ENCODE measurements at places on chromosomes 1 and 21. TPM values are rescaled to one million over a fixed set of nuclear protein-coding genes. Genes with fewer than 3 reads are reported as not detected.

DNA sequence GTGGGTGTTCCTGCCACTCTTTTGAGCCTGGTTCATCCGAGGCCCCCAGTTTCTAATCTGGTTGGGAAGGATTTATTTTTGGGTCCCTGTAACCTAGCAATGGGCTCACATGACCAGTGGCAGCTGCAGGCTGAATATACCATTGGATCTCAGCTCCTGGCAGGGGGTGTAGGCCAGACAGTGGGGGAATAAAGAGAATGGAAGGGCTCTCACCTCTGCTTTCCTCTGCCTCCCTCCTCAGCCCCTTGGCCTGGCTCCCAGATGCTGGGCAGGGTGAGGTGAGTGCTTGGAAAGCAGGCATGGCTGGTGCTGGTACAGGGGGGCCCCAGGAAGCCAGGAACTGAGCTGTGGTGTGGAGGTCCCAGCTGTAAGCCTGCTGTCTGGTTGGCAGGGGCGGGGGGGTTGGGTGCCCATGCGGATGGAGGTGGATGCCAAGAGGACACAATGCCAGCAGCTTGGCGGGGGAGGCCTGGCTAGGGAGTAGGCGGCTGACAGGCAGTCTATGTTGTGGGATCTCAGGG, 3.6 kb upstream of the GPR61 start:
- DNase-seq, result no peak
- no peak overlapping the region for H3K4me3 ChIP-seq
- no peak overlapping the region for H3K27ac ChIP-seq
- no peaks in the 10 kb centered on the region for H3K4me1 ChIP-seq

DNA sequence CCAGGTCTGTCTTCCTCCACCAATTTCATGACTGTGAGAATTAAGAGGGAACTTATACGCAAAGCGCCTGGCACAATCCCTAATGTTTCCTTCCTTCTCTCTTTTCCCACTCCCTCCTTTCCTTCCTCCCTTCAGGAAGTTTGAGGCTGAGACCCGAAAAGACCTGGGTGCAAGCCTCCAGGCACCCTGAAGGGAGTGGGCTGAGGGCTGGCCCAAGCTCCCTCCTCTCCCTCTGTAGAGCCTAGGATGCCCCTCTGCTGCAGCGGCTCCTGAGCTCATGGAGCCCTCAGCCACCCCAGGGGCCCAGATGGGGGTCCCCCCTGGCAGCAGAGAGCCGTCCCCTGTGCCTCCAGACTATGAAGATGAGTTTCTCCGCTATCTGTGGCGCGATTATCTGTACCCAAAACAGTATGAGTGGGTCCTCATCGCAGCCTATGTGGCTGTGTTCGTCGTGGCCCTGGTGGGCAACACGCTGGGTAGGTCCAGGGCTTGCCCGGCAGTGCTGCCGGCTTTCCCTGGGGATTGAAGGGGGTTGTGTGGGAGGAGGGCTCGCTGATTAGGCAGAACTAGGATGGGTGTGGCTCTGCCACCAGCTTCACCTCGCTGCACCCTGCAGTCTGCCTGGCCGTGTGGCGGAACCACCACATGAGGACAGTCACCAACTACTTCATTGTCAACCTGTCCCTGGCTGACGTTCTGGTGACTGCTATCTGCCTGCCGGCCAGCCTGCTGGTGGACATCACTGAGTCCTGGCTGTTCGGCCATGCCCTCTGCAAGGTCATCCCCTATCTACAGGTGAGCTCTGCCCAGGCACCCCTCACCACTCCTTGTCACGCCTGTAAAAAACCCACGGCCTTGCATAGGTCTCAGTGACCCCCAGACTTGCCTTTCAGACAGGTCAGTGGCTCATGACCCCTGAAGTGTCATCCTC, 1.7 kb downstream of the HCRTR1 start:
- H3K4me1 ChIP-seq, result no peaks in the 10 kb centered on the region
- peaks cover 14% of the 10 kb centered on the region for H3K27me3 ChIP-seq
- no peak overlapping the region for H3K27ac ChIP-seq
- no peak overlapping the region for H3K4me3 ChIP-seq
- H3K36me3 ChIP-seq, result no peaks in the 10 kb centered on the region
- DNase-seq, result no peak

- no peak overlapping the region for H3K4me3 ChIP-seq
- no peaks in the 10 kb centered on the region for H3K4me1 ChIP-seq
- H3K27ac ChIP-seq, result no peak overlapping the region
- DNase-seq, result no peak
- H3K36me3 ChIP-seq, result no peaks in the 10 kb centered on the region
These were observed 1.5 kb downstream of the TTC34 start for GRCh38 chr1:2799811-2800663.

GRCh38 chr1:165842023-165842670, 14.7 kb downstream of the UCK2 start:
- H3K36me3 ChIP-seq, result no peaks in the 10 kb centered on the region
- H3K27me3 ChIP-seq, result no peaks in the 10 kb centered on the region
- no peak for DNase-seq
- no peak overlapping the region for H3K4me3 ChIP-seq

GRCh38 chr1:28290851-28291250, 31.5 kb downstream of the SESN2 start:
- no peak overlapping the region for H3K4me3 ChIP-seq
- no peaks in the 10 kb centered on the region for H3K4me1 ChIP-seq
- DNase-seq, result no peak
- H3K36me3 ChIP-seq, result no peaks in the 10 kb centered on the region

Gene TAL1
- total RNA-seq, result 9.6 TPM

Gene ASCL5
- not detected for total RNA-seq

- no peaks in the 10 kb centered on the region for H3K4me1 ChIP-seq
- no peaks in the 10 kb centered on the region for H3K36me3 ChIP-seq
- no peak overlapping the region for H3K27ac ChIP-seq
- DNase-seq, result no peak
These were observed 29.0 kb upstream of the RHOU start for GRCh38 chr1:228706305-228706704.

Data from lung (tissue), 17 donors.